ENCODE measurements at places on chromosomes 13 and 19.

- no peaks in the 10 kb centered on the region for H3K36me3 ChIP-seq
- DNase-seq: no peak
- H3K4me3 ChIP-seq: no peak overlapping the region
- no peaks in the 10 kb centered on the region for H3K4me1 ChIP-seq
Measured at GRCh38 chr19:51837145-51837544, 42.2 kb downstream of the FPR3 start.

DNA sequence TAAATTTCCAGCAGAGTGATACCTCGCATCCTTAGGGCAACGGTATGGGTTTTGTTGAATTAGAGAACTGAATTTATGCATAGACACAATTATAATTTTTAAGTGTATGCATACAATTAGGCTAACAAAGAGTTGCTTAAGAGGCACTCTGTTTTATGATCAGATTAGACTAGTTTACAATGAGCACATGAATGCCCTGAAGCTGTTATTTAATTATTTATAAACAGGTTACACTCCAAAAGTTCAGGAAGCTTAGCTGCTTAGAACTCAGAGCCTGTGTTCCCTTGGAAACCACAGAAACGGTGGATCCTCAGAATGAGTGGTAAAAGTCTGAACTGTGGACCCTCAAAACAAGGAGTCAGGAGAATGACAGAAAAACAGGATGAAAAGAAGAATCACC is 72.5 kb upstream of the FBXL3 start:
- DNase-seq: no peak
- no peak overlapping the region for H3K27ac ChIP-seq
- no peaks in the 10 kb centered on the region for H3K27me3 ChIP-seq
- no peak overlapping the region for H3K4me3 ChIP-seq
- H3K4me1 ChIP-seq: no peaks in the 10 kb centered on the region

- no peak for DNase-seq
- peaks cover 8% of the 10 kb centered on the region for H3K36me3 ChIP-seq
- no peaks in the 10 kb centered on the region for H3K4me1 ChIP-seq
- H3K4me3 ChIP-seq: no peak overlapping the region
- H3K27me3 ChIP-seq: no peaks in the 10 kb centered on the region
- no peak overlapping the region for H3K27ac ChIP-seq
Measured at GRCh38 chr19:46839752-46840497, 10.7 kb downstream of the AP2S1 start.

DNA sequence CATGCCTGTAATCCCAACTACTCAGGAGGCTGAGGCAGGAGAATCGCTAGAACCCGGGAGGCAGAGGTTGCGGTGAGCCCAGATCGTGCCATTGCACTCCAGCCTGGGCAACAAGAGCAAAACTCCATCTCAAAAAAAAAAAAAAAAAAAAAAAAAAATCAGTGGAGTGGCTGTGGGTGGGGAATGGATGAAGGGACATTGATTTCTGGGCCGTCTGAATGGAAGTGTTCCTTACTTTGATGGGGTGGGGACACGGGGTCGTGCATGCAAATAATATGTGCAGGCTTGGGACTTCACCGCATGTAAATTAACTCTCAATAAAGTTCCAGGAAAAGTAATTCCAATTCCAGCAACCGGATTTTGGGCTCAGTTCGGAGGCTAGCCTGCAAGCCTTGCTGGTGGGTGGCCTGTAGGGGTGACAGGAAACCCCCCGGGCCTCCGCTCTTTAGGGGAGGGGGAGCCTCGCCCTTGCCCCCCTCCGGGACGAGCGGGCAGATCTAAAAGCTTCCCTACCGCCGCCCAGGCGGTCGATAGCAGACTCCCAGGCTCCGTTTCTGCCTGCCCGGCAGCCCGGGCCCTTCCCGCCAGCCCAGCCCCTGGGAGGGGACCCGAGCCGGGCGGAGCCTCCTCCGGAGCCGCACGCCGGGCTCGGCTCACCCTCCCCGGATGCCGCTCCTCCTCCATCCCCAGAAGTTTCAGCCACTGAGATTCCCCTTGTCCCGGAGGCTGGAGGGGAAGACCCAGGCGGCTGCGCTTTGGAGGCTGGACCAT is 48.0 kb upstream of the ADGRE5 start:
- DNase-seq: peak; percentile 62
- H3K4me1 ChIP-seq: peaks cover 2% of the 10 kb centered on the region
- H3K27ac ChIP-seq: no peak overlapping the region
- H3K36me3 ChIP-seq: no peaks in the 10 kb centered on the region

DNA sequence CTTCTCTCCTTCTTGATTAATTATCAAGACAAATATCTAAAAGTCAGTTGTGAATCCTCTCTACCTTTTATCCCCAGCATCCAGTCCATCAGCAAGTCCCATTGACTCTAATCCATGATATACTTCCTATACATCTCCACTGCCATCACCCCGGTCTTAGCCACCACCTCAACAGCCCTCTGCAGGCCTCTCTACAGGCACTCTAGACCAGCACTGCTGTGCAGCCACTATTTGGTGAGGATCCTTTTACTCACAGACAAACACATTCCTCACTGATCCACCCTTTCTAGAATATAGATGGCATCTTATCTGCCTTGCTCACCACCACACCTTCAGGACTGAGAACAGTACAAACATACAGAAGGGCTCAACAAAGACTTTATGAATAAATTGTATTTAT is 221.7 kb downstream of the RFC3 start:
- no peak overlapping the region for H3K27ac ChIP-seq
- peaks cover 13% of the 10 kb centered on the region for H3K4me1 ChIP-seq
- no peak for DNase-seq
- no peak overlapping the region for H3K4me3 ChIP-seq

- H3K27me3 ChIP-seq: no peaks in the 10 kb centered on the region
Measured at GRCh38 chr19:35350591-35350990, 2.9 kb downstream of the FFAR1 start.

DNA sequence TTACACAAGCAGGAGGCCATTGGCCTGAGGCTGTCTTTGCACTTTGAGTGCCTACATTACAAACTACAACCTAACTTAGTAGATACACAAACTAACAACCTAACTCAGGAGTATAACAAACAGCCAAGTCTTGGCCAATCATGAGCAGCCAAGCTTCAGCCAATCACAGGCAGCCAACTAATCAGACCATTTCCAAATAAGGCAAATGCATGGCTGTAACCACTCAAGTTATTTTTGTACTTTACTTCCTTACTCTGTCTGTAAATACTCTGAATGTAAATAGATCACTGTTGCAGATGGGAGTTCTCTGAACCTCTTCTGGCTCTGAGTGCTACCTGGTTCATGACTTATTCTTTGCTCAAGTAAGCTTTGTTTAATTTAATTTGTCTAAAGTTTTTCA is 748.1 kb upstream of the SGCG start:
- H3K36me3 ChIP-seq: no peaks in the 10 kb centered on the region
- H3K27me3 ChIP-seq: no peaks in the 10 kb centered on the region
- DNase-seq: no peak

GRCh38 chr13:32390484-32390883 is 37.4 kb downstream of the N4BP2L1 start:
- H3K27me3 ChIP-seq: no peaks in the 10 kb centered on the region
- no peaks in the 10 kb centered on the region for H3K4me1 ChIP-seq
- H3K36me3 ChIP-seq: peaks cover 17% of the 10 kb centered on the region
- H3K27ac ChIP-seq: no peak overlapping the region
- no peak overlapping the region for H3K4me3 ChIP-seq
- DNase-seq: no peak

DNA sequence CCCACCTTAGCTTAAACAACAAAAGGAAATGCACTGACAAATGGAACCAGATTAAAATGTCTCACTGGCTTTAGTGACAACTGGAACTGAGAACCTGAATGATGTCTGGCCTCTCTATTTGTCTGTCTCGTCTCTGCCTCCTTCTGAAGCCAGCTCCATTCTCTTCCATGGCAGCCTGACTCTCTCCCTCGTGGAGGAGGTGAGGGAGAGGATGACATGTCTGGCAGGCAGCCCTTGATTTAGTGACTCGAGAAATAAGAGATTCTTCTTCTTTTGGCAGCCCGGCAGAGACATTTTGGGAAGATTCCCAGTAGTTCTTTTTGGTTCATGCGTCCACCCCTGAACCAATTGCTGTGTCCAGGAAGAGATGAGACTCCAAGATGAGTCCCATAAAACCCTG is 131.7 kb downstream of the KLF5 start:
- no peak overlapping the region for H3K27ac ChIP-seq
- no peaks in the 10 kb centered on the region for H3K4me1 ChIP-seq
- no peaks in the 10 kb centered on the region for H3K36me3 ChIP-seq
- no peak overlapping the region for H3K4me3 ChIP-seq
- DNase-seq: no peak

GRCh38 chr13:114268344-114269280 is 12.8 kb upstream of the UPF3A start:
- no peaks in the 10 kb centered on the region for H3K4me1 ChIP-seq
- H3K27me3 ChIP-seq: no peaks in the 10 kb centered on the region
- no peak for DNase-seq
- no peak overlapping the region for H3K4me3 ChIP-seq
- H3K27ac ChIP-seq: no peak overlapping the region

DNA sequence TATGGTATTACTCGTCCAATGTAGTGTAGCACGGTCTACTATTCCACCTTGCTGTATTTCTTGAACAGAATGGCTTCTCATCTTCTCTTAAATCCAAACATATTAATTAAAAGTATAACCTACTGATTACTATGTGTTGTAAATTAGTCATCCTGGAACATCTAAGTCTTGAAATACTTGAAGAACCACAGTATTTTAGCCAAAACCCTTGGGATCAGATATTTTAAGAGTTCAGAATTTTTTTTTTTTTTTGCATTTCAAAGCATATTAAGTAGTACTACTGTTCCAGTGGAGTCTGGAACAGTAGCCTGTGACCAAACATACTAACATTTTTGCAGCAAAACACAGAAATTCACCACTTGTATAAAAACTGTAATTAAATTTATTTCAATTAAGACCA is 30.1 kb downstream of the ZC3H13 start:
- H3K27me3 ChIP-seq: no peaks in the 10 kb centered on the region
- H3K27ac ChIP-seq: no peak overlapping the region
- H3K36me3 ChIP-seq: peaks cover 26% of the 10 kb centered on the region
- H3K4me3 ChIP-seq: no peak overlapping the region
- H3K4me1 ChIP-seq: no peaks in the 10 kb centered on the region

GRCh38 chr13:110629735-110630134 is 14.4 kb downstream of the NAXD start:
- no peak overlapping the region for H3K4me3 ChIP-seq
- no peaks in the 10 kb centered on the region for H3K27me3 ChIP-seq

DNA sequence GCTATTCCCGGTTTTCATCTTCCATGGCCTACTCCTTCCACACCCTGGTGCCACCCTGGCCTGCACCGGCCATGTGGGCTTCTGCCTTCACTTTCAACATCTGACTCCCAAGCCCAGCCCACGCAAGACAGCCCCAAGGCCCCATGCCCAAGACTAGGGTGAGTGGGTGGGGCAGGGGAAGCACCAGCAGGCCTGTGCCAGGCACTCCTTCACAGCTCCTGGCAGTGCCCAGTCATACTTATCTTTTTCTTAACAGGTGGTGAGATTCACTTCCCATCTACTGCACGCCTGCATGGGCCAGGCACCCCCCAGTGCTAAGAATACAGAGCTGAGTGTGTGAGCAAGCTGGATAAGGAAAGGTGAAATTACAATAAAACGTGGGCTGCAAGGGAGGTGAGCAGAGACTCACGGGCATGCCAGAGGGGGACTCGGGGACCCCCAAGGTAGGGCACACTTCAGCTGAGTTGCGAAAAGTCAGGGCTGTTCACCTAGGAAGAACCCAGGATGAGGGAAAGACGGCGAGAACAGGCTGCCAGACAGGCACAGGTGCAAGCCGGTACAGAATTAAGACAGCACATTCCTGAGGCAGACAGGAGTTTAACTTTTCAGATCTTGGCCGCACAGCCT is 55.7 kb downstream of the COL4A1 start:
- DNase-seq: no peak
- H3K27me3 ChIP-seq: no peaks in the 10 kb centered on the region
- peaks cover 37% of the 10 kb centered on the region for H3K4me1 ChIP-seq

- no peak overlapping the region for H3K4me3 ChIP-seq
- no peak overlapping the region for H3K27ac ChIP-seq
- H3K4me1 ChIP-seq: peaks cover 29% of the 10 kb centered on the region
- peaks cover 4% of the 10 kb centered on the region for H3K36me3 ChIP-seq
- H3K27me3 ChIP-seq: no peaks in the 10 kb centered on the region
Measured at GRCh38 chr13:46668302-46668720, 115.3 kb downstream of the LRCH1 start.

DNA sequence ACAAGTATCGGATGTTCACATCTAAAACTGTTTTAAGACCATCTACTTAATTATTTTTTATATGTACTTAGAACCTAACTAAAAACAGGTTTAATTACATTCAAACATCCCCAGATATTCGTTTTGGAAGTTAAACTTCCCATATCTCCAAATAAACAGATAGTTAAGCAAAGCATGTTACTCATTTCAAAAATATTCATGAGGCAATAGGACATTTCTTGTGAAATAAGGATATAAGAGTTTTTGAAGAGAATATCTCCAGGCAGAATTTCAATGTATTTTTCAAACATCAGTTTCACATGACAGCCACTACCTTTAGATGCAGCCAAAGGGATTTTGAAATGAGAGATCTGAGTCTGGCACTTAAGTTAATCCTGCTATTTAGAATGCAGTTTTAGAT is 697.5 kb downstream of the SLITRK1 start:
- DNase-seq: no peak
- H3K27ac ChIP-seq: no peak overlapping the region

DNA sequence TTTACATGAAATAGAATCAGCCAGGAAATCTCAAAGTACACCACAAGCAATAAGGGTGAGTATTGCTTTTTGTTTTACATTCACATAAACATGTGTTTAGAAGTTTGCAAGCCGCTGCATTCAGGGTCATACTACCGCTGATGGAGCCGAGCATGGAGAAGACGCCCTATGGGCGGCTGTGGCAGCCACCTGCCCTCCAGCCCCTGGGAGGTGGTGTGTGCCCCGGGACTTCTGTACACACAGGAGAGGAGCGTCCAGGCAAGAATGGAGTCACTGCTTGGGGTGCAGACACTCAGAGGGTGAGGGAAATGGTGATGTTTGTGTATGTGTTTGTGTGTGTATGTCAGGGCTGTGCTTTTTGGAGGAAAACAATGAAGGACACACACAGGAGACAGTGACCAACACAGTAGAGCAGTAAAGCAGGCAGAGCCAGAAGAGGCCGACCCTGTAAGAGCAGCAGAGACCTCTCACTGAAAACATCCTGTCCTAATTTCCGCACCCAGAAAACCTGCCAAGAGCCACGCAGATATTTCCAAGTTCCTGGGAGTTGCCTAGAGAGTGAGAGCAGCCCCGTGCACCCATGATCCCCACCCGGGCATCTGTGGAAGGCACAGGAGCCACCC is 108.1 kb upstream of the GJB6 start:
- no peak overlapping the region for H3K4me3 ChIP-seq
- peaks cover 6% of the 10 kb centered on the region for H3K27me3 ChIP-seq
- no peaks in the 10 kb centered on the region for H3K4me1 ChIP-seq
- DNase-seq: no peak
